ENCODE measurements at places on chromosomes 2 and 18.

DNA sequence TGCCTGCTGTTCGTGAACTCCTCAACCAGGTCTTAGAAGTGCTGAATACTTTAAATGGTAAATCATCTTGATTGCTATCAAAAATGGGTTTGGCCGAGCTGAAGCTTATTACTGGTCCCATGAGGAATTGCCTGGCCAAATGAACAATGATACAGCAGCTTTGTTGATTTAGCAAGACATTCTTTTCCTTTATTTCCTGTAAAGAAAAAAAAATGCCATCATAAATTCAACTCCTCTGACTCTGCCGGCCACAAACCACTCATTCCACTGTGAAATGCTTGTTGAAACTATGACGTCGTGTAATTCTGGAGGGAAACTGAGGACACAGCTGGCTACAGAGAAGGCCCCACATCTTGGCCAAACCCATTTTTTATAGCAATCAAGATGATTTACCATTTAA is 74.2 kb upstream of the ID2 start:
- peak; percentile 63 for DNase-seq

- DNase-seq: no peak
Measured at GRCh38 chr2:215716956-215717355, 281.1 kb upstream of the FN1 start.

- DNase-seq: peak; percentile 32
Measured at GRCh38 chr18:76801567-76802505, 20.5 kb upstream of the ZNF236 start.

GRCh38 chr2:85468704-85469349 is 50.3 kb downstream of the SH2D6 start:
- DNase-seq: peak; percentile 51

DNA sequence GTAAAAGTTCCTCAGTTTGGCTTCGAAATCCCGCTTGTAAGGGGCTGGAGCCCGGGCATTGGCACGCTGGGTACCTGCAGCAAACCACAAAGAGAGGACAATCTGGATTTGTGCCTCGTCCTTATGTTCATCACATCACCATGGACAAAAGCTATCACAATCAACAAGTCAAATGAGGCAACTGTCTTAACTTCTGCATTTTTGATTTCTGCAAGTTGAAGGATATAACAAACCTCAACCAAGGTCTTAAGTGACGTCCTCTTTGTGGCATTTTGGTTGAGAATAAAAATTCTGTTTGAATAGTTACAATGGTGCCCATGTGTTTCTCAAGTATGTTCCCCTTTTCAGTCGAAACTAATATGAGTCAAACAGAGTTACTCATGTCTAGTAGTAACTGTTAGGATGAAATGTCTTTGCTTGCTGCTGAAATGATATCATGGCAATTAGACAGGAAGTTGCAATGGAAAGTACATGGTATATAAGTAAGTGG is 70.8 kb upstream of the STK17B start:
- no peak for DNase-seq

GRCh38 chr2:111216811-111217652 is 96.3 kb downstream of the BCL2L11 start:
- DNase-seq: no peak

GRCh38 chr2:58569475-58570185 is 328.5 kb upstream of the FANCL start:
- peak; percentile 4 for DNase-seq

- peak; percentile 19 for DNase-seq
Measured at GRCh38 chr18:48782381-48782861, 168.3 kb downstream of the SMAD7 start.

GRCh38 chr2:122758967-122759366 is 1003.5 kb downstream of the TSN start:
- DNase-seq: no peak

DNA sequence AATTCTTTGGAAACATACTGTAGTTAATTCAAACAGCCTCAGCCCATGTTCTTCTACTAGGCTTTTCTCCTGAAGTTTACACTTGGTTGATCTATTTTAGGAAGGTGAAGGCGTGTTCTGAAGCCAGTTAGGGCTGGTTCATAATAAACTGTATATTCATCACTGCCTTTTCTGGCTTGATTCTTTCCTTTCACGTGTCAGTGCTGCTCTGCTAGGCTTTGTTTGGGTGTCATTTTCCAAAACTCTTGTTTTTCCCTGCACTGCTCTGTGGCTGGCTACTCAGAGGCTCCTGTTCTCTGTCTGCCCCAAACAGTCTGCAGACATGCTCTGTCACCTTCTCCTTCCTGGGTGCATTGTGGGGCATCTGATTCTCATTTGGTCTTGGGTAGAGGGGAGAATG is 136.1 kb downstream of the PARD3B start:
- peak; percentile 25 for DNase-seq

GRCh38 chr18:75111760-75112159 is 97.2 kb downstream of the PTGR3 start:
- DNase-seq: no peak

DNA sequence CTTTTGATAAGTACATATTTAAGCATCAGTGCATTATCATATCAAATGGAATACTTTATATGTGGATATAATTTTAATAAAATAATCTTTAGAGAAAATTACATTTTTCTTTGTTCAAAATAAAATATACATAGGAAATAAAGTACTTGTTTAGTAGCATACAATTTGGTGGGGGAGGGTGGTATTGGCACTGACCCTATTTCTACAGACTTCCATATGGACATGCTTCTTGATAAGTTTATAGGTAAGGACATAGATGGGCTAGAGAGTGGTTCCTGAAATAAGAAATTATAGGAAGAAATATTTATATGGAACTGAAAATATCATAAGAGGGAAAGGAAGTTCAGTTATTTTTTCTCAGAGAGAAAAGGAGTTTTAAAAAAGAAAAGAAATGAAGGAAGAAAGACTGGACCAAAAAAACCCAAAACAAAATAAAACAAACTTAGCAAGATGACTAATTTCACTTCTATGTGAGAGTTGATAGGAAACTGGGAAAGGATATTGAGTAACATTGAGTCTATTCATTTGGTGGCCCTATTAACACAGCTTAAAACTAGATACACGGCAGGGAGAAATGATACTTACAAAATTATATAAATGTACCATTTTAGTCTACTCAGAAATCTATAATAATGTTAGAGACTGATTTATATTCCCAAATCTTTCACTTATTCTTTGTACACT is 505.9 kb downstream of the ERBB4 start:
- DNase-seq: peak; percentile 47

DNA sequence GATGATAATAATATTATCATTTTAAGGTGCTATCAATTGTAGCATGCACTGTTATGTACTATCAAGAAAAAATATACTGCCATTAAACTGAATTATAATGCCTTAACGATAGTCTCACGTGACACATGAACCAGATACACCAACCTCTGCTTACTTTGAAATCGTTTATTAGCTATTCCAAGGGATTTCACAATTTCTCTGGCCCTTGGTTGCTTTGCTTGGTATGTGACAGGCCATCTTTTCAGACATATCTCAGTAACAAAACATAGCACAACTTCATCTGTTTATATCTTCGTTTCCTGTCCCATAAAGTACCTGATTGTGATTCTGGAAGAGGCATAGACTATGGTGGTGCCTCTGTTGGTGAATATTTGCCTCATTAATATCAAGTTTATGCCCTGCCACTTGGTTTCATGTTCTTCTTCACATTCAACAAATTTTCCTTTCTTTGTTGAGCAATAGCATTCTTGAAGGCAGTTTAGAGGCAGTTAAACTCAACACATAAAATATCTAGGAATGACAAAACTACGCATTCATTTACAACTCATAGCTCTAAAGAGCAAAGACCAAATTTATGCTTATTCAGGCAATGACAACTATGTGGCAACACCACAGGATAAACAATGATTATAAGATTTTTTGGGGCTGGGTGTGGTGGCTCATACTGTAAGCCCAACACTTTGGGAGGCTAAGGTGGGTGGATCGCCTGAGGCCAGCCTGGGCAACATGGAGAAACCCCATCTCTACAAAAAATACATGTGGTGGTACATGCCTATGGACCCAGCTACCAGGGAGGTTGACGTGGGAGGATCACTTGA is 84.3 kb downstream of the MCFD2 start:
- peak; percentile 95 for DNase-seq

DNA sequence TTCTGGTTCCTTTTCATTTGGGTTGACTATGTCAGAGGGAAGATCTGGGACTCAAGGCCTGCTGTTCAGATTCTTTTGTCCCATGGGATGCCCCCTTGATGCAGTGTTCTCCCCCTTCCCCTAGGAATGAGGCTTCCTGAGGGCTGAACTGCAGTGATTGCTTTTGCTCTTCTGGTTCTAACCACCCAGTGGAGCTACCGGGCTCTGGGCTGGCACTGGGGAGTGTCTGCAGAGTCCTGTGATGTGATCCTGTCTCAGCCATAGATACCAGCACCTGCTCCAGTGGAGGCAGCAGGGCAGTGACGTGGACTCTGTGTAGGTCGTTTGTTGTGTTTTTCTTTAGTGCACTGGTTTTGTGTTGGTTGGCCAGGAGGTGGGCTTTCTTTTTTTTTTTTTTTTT is 32.1 kb upstream of the RHOB start:
- DNase-seq: no peak

DNA sequence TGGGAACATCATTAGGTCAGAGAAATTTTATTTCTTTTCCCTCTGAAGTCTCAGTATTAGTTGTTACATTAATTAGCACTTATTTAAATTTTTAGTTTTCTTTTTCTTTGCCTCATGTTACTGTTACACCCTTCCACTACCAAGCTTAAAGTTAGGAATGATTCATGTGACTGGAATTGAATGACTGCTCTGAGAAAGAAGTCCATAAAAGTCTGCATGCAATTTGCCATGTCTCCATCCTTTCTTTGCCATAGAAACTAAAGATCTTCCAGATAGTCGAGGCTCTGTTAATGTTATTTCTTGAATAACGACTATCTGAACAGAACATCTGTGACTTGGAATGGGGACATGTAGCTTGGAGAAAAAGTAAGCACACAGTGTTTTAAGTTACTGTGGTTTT is 1269.8 kb upstream of the PIK3C3 start:
- no peak for DNase-seq

DNA sequence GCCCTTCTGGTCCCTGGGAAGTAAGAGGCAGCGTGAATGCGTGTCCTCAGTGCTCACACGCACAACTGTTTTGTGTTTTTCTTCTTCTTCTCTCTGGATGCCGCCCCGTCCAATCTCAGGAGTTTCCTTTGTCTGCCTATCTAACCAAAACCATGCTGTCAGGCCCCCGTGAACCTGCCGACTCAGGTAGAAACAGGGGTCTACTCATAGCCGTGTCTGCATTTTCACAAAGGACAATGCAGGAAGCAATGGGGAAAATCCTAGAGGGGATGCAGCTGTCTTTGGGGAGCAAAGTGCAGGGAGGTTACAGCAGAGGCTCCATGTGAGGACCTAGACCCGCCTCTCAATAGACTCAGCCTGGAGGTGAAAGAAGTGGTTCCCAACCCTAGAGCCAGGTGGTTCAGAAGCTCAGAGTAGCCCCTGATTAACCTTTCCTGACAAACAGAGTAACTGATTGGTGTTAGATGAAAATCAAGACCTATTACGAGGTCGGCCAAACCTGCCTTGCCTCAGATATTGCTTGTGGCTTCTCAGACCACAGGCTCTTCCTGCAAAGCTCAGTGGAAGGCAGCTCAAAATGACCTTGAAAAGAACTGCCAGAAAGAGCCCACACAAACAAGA is 49.3 kb downstream of the CD226 start:
- DNase-seq: no peak

DNA sequence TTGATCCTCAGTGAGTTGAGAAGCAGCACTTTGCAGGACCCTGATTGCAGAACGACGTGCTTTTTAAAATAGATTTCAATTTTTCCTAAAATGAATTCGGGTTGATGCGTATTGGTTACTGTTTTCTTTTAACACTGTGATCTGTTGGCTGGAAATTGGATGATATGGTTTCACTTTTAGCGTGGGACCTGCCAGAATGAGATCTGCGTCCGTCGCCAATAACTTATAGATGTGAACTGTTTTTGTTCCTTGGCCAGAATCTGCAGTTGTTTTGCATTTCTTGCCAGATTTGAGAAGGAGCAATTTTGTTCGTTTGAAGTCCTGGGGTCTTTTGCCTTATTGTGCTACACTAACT is 703 bp downstream of the UGGT1 start:
- peak; percentile 3 for DNase-seq

- DNase-seq: no peak
Measured at GRCh38 chr2:26255759-26256384, 11.1 kb downstream of the HADHB start.

GRCh38 chr2:86239326-86239725 is 40.1 kb downstream of the MRPL35 start:
- DNase-seq: no peak

DNA sequence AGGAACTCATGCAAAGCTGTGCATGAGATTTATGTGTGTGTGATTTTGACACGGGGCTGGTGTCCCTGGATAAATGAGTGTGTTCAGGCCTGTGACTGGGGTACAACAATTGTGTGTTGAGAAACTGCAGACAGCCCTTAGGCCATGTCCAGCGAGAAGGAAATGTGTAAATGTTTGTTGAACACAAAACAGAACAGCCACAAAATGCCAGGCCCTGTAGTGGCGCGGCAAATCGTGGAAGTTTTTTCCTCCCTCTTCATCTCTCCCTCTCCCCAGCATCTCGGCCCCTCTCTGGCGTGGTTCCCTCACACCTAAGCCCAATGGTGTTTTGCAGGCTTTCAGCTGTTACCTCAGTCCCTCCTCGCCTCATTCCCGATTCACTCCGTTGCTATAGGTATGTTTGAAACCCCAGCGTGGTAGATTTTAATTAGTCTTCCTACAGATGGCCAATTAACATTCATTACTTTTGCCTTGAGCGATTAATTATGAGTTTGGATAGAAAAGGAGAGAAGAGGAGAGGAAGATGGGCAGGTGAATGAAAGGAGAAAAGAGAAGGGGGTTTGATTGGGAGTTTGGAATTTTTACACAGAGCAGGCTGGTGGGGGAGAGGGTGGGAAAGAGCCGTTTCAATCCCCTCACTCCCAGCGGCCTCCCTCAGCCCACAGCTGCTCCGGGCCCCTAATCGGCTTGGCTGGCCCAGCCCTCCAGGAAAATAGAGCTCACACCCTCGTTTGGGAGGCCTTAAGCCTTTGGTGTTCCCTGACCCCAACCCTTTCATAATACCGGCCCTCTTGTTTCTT is 10.8 kb downstream of the SPR start:
- no peak for DNase-seq

DNA sequence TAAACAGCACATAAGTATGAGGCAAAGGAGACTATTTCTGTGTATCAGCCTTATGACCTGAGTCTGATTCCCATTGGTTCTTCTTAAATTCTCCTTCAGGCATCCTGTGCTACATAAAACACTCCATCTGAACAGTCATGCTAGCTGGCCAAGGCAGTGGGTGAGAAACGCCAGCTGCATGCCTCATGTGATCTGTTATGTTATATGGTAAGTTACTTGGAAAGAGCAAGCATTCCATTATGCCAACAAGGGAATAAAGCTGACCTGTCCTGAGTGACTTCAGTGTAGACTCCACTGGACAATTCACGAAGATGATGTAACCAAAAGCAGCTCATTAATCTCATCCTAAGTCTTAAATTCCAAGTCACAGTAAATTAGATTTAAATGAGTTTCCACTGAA is 216.5 kb upstream of the FN1 start:
- DNase-seq: peak; percentile 93

DNA sequence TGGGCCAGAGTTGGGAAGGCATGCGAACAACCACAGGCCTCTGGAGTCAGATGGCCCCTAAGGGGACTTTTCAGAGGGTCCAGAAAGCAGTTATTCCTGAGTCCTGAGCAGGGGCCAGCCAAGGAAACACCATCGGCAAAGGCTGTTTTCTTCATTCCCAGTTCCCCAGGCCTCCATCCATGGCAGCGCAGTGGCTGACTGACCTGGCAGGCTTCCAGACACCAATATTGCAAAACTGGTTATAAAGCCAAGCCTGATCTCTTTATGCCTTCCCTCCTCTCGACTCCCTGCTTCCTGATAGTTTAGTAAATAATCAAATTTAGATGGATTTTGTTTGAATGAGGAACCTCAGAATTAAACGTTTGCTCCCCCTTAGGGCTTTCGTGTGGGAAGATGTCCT is 133.4 kb upstream of the ITGA6 start:
- peak; percentile 40 for DNase-seq
